ENCODE measurements at places on chromosomes 2 and 18.

- no peak for DNase-seq
Observed at GRCh38 chr2:230825354-230825753, 39.4 kb upstream of the ITM2C start.

DNA sequence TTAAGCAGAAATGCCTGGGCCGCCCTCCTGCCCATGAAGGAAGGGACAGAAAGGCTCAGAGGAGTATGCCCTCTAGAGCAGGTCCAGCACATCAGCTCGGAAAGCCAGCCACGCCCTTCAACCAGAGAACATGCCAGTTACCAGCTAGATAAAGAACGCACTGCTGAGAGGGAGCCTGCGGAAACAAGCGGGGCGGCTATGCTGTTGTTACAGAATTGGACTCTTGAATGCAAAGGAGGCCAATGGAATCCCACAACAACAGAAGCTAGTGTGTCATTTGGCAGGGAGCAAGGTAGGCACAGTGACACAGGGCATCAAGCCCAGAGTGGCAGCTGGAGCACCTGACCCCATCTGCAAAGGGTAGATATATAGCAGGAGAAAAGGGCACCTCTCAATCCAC lies 242.9 kb upstream of the ID2 start:
- DNase-seq = no peak

DNA sequence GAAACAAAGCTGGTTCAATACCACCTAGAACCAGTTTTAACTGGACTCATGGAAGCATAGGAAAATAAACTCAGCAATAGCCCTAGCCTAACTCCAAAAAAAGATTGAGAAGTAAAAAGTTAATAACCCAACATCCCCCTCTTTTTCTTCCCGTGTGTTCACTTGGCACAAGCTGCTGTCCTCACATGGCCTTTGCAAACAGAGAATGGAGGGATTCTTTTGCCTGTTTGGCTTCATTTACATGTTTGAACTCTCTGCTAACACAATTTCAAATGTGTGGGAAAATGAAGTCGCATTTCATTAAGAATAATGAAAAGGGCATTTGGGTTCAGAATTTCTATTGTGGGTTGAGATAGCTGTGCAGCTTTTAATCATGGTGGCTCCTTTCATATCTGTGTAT lies 589.2 kb upstream of the LRRTM1 start:
- DNase-seq = no peak

DNA sequence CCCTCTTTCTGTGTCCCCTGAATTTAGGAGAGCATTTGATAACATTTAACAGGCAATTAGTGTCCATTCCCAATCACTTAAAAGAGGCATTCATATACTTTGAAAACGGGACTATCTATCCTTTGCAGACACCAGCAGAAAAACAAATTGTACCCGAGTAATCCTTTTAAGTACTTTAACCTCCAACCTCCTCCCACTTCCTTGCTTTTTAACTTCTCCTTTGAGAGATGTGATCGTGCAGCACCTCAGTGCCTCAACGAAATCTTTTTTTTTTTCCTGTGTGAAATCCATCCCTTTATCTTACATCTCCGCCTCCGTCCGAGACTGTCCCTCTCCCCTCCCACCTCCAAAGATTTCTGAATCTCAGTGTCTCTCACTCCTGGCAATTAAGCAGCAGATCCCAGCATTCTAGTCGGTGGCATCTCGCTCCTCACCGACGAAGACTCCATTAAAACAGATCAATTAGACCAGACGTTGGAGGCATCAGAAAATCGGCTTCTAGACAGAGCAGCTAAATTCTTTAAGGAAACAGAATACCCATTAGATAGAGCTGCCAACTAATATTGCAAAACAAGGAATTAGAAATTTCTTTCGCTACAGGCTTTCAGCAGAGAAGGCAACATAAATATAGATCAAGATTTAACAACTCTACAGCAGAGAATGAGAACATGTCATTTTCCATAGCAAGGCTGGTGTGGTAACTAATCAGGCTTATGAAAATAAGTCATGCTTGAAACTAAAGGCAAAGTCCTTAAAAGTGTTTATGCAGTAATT lies 1.9 kb upstream of the TMEFF2 start:
- DNase-seq = no peak

DNA sequence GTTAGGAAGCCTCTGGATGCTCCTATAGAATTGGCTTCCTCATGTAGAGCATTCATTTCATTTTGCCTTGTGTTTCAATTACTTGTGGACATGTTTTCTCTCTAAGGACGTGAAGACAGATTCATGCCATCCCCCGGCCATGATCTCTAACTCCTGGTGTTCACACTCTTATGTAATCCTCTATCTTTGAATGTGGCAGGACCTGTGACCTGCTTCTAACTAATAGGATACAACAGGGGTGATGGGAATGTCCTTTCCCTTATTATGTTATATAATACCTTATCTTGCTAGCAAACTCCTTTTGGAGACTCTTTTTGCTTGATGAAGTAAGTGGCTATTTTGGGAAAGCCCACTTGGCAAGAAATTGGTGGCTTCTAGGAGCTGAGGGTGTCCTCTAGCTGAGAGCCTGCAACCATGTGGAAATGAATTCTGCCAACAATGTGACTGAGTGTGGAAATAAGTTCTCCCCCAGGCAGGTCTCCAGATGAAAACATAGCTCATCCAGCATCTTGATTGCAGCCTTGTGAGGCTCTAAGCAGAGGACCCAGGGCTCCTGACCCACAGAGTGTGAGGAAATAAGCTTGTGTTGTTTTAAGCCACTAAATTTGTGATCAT lies 13.8 kb downstream of the DPYSL5 start:
- DNase-seq = no peak
